Left cardiac atrium (tissue), 4 donors: ENCODE measurements at places on chromosomes 7 and 10. TPM values are rescaled to one million over a fixed set of nuclear protein-coding genes. Genes with fewer than 3 reads are reported as not detected.

Gene ZNF488
- total RNA-seq = not detected

Gene COL13A1
- 6.7 TPM for total RNA-seq

Gene SEC61G
- total RNA-seq = 142 TPM

Gene DTX2
- 8.5 TPM for total RNA-seq

Gene SNCG
- 51.0 TPM for total RNA-seq

Gene EGFR
- 23.3 TPM for total RNA-seq

- DNase-seq = no peak
Observed at GRCh38 chr7:108236681-108237415, 106.7 kb upstream of the LAMB4 start.

- DNase-seq = peak; percentile 26
Observed at GRCh38 chr7:21253740-21254687, 173.9 kb upstream of the SP4 start.

- peak; percentile 78 for DNase-seq
Observed at GRCh38 chr7:30750683-30751650, 968 bp upstream of the INMT start.

- no peak for DNase-seq
Observed at GRCh38 chr7:149736478-149737360, 36.7 kb downstream of the ZNF467 start.

- DNase-seq = no peak
Observed at GRCh38 chr7:132292803-132293202, 283.5 kb downstream of the PLXNA4 start.

DNA sequence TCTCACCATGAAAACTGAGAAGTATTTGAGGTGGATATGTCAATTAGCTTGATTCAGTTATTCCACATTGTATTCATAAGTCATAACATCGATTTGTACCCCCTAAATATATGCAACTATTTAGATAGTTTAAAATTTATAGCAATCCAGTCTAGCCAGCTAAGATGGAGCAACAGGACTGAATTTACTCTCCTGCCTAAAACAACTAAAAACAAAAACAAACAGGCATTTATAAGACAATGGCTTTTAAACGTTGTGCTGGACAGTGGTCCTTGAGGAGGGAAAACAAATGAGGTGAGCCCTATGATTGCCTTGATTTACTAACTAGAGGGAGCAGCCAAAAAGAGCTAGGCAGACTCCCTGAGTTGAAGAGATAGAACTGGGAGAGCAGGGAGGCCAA lies 814 bp upstream of the GPAM start:
- DNase-seq = no peak

DNA sequence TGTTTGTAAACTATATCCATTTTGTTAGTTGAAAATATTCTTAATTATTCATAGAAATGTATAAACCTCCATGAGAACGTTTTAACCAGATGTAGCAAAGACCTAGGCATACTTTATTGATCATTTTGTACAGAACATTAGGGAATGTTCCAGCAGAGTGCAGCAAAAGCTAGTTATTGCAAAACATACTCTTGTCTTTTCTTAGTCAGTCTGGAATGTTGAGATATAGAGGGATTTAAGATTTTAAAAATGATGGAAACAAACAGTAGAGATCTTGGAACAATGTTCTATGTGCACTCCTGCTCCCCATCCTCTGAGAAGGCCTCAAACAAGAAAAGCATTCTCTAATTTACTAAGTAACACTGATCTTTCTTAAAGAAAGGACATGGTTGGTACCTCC lies 292.1 kb downstream of the BBS9 start:
- DNase-seq = no peak

DNA sequence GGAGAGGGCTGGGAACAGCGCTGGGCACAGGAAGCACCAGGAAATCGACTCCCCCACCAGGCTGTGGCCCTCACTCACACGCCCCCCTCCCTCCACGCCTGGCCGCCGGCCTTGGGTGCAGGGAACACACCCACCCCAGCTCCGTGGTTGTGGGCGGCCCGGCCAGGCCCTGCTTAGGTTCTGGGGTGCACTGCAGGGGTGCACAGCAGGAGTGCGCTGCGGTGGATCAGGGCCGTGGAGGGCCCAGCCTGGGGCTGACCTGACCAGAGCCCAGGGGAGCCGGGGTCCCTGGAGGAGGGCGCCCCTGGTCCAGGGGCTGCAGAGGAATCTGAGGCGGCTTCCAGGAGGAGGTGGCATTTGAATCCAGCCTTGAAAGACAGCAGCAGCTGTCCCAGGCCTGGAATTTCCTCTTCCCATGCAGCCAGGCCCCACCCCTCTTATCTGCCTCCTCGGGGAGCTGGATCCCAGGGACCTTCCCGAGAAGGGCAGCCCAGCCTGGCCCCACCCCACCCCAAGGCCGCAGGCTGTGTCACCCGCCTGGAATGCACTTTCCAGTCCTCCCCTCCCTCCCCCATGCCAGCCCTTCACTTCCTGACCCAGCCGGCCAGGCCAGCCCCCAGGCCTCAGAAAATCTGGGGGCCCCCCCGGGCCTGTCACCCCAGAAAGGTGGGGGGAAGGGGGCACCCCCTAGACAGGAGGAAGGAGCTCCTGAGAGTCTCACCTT lies 18.4 kb upstream of the PDGFA start:
- DNase-seq = peak; percentile 85

DNA sequence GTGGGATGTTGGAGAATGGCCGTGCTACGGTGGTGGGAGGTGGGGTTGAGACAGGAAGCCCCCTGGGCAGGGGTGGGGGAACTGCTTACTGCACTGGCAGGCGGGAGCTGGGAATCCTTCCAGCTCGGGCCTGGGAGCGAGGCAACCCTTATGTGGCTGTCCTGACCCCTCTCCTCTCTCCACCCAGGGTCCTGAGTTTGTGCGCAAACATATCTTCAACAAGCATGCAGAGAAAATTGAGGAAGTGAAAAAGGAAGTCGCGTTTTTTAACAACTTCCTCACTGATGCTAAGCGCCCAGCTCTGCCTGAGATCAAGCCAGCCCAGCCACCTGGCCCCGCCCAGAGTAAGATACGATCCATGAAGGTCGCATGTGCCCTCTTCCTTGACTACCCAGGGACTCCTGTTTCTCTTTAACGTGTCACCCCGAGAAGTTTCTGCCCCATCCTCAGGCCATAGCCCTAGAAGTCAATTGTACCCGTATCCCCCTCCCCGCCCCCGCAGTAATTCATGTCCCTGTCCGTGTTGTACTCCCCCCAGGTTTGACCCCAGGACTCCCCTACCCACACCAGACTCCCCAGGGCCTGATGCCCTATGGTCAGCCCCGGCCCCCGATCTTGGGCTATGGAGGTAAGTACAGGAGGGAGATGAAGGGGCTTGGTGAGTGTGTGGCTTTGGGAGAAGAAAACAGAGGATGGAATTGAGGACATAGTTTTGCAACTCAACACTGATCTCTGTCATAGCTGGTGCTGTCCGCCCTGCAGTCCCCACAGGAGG lies 1.8 kb downstream of the UFSP1 start:
- DNase-seq = no peak

DNA sequence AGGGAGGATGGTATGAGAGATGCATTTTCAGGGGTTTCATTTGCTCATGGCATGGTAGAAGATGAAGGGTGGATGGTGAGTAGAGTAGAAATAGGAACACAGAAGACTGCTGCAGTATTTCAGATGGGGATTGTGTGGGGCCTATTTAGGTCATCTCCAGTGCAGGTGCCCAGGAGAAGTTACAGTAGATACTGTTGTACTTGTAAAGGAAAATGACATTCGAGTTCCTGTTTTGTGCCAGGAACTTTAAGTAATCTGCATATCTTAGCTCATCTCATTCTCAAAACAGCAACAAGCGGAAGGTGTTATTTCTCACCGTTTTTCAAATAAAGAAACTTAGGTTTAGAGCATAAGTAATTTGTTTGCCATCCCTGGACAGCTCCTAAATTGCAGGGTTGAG lies 156.2 kb downstream of the AUTS2 start:
- no peak for DNase-seq

- no peak for DNase-seq
Observed at GRCh38 chr10:88032566-88032965, 169.1 kb downstream of the PTEN start.

- DNase-seq = peak; percentile 67
Observed at GRCh38 chr10:129023082-129023481, 444.0 kb upstream of the MGMT start.

GRCh38 chr7:30224511-30225062 lies 59.8 kb upstream of the ZNRF2 start:
- DNase-seq = no peak

DNA sequence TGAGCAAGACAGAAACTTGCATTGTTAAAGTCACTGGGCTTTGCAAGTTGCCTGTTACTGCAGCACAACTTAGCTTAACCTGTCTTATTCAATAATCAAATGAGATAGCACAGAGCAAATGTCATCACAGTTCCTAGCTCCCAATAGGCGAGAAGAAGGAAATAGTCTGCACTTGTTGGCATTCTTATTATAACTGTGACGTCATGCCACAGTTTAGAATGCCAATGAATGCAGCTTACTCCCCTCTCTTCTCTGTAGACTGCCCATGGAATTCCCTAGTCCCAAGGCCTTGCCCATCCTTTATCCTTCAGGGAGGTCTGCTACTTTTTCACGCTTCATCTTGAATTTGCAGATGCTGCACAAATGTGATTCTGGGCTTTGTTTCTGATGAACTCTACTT lies 1094.9 kb upstream of the AUTS2 start:
- no peak for DNase-seq

DNA sequence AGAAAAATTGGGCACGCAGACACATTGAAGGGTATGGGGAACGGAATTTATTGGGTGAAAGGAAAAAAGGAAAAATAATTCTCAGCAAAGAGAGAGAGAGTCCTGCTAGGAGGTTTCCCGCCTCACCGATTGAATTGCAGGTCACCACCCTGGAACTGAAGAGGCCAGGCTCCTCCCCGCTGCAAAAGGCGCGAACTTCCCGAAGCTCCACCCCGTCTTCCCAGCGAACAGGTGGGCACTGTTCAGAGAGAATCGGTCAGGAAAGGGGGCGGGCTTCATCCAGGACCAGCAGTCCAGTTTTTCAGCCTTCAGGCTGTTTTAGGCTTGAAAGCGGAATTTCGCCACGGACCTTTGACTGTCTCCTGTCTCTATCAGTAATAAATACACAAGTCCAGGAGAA lies 27.3 kb upstream of the CADPS2 start:
- DNase-seq = no peak

GRCh38 chr7:95478272-95479037 lies 7.3 kb upstream of the ASB4 start:
- DNase-seq = peak; percentile 22

GRCh38 chr7:134844200-134844599 lies 64.8 kb downstream of the CALD1 start:
- DNase-seq = no peak

- no peak for DNase-seq
Observed at GRCh38 chr7:149257146-149257545, 4.8 kb upstream of the ZNF783 start.

DNA sequence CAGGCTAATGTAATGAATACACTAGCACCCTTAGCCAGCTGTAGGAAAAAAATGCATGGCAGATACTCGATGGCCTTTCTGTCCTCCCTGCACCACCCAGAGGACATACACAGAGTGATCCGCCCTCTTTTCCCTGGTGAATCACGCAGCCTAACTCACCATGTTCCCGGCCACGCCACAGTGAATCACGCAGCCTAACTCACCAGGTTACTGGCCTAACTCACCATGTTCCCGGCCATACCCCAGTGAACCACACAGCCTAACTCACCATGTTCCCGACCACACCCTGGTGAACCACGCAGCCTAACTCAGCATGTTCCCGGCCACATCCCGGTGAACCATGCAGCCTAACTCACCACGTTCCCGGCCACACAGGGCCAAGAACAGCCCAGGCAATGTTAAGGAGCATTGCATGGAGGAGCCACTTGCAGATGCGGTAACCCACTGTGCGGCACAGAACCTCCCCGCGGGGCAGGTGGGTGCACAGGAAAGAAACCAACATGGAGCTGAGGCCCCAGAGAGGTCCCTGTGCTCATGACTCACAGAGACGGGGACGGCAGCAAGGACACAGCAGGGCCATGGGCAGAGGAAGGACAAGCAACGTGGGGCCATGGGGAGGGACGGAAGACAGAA lies 508.5 kb downstream of the DNAJB6 start:
- DNase-seq = no peak

DNA sequence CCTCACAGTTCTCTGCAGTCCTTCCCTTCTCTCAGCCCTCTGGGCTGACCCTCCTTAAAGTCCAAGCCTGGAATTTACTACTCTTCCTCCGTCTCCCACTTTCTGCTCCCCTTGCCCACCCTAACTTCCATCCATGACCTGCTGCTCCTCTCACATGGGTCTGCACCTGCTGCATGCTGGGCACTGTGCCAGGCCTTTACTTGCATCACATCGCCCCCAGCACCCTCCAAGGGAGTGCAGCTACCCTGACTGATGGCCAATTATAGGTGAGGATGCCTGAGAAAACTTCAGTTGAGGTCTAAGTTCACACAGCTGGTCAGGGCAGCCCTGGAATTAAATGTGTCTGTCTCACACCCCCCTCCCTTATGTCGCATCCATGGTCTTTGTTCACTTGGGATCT lies 53.6 kb upstream of the ZPBP start:
- DNase-seq = no peak

DNA sequence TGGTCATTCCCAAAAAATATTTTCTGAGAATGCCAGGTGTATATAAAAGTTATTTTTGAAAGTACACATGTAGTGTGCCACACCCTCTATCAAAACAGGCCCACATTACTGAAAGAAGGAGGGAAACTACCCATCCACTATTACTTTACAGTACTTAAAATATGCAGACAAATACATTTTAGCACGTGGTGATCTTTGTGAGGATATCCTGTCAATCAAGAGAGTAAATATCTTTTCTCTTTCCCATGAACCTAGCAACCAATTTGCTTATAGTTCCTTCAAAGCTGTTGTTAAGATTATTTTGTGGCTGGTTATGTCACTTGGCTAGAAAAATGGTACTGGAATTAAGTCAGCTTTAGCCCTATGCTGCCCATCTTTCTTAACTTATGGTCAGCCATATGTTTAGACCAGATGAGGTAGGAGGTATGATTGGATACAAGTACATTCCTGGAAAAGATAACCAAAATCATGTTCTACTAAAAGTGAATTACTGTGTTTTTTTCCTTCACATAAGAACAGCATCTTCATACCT lies 70.1 kb downstream of the AUTS2 start:
- no peak for DNase-seq

- no peak for DNase-seq
Observed at GRCh38 chr7:18363751-18364380, 131.7 kb upstream of the HDAC9 start.
